ENCODE measurements at places on chromosomes 1 and 21. TPM values are rescaled to one million over a fixed set of nuclear protein-coding genes. Genes with fewer than 3 reads are reported as not detected.

- no peak for DNase-seq
Observed at GRCh38 chr1:959731-960362, 537 bp upstream of the KLHL17 start.

DNA sequence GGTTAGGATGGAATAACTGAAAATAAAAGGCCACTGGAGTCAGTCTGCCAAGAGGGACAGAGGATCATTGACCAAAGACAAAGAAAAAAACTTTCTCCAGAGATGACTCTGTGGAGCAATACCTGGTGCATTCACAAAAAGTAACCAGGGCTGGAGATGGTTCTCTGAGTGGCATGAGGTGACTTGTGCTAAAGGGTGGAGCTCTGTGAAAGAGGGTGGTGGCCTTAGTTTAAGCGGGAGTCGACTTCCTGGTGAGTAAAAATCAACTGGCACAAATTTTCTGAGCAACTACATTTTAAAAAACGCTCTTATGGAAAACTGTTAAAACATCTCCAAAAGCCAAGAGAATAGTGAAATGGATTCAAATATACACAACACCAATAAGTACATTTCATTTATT is 10.0 kb downstream of the NHLH2 start:
- no peak for DNase-seq

- DNase-seq = no peak
Observed at GRCh38 chr1:89945852-89946476, 48.9 kb upstream of the ZNF326 start.

DNA sequence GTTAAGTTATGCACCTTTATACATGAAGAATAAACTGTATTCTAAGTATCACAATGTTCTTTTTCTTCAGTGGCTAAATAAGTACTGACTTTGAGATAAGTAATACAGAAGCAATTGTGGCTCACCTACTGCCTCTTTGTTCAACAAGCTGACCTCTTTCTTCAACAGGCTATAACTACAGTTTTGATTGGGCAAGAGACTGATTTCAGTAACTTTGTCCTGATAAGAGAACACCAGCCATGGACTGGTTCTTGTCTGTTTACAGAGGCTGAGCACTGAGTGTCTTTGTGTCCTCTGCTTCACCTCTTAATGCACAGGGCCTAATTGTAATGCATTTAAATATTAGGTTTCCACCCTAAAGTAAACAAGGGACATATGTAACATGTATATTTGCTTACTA is 34.6 kb upstream of the PDE4B start:
- no peak for DNase-seq

Gene HTR6
- total RNA-seq = not detected
